Stimulated activated CD8-positive, alpha-beta memory T cell treated with anti-CD3 and anti-CD28 coated beads, Interleukin-2, amount 100 ng/mL, for 1 hour (primary cell): ENCODE measurements at places on chromosomes 7 and 10.

DNA sequence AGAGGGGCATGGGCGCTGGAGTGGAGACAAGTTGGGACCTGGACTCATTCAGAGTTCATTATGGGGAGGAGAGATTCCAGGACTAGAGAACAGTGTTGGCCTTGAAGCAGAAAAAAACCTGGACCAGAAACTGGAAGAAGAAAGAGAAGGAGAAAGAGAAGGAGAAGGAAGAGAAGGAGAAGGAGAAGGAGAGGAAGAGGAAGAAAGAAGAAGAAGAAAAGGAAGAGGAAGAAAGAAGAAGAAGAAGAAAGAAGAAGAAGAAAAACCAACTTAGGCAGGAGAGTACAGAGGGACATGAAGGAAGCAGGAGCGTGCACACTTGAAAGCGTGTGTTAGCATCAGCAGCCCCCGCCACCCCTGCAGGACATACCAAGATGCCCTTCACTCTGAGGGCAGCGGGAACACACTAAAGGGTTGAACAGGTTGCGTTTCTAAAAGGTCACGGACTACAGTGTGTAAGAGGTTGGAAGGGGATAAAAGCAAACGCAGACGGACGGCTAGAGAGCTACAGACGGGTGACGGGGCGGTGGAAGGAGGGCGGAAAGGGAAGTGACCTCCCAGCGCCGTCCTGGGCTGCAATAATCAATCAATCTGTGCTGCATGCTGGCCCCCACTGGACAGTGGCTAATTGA lies 95.3 kb downstream of the SEC61G start:
- no peak for DNase-seq

GRCh38 chr10:102801496-102801895 lies 35.7 kb downstream of the CYP17A1 start:
- no peak for DNase-seq

- no peak for DNase-seq
Observed at GRCh38 chr7:15424468-15424867, 137.3 kb downstream of the AGMO start.

DNA sequence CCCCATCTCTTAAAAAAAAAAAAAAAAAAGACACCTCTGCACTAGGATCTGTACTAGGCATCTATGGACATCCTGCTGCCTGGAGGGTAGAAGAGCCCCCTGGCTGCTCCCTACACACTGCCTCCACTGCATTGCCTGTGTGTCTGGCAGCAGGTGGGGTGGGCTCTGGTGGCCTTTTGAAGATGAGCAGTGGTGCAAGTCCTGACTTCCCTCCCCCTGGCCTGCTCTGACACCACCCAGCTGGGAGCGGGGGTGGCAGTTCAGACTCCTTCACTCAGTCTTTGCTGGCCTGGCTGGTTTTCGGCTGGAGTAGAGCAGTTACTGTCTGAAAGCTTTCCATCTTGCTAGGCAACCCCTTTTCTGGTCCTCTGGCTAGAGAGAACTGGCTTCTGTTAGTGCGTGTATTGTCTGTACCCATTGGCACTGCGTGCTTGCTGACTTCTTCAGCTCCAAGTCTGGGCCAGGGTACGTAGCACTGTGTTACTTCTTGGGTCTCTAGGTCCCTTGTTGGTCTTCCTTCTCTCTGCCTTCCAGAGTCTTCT lies 17.6 kb downstream of the C10orf62 start:
- DNase-seq = no peak

- DNase-seq = no peak
Observed at GRCh38 chr10:91378061-91378460, 32.1 kb upstream of the HECTD2 start.

DNA sequence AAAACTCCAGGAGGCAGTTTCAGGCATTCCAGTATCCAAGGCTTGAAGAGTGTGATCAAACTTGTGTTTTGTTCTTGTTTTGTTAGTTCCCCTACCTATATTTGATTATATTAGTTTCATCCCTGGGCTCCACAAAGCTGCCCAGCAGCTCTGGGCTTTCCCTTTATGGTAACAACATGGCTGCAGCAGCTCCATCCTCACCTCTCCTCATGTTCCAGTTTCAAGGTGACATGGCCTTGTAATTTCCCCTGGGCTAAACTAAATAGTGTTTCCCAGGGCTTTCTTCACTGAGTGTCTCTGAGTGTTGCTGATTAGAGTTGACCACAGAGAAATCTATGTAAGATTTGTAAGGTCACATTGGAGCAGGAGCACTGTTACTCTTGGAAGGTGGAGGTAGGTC lies 83.4 kb downstream of the MACC1 start:
- no peak for DNase-seq

- DNase-seq = no peak
Observed at GRCh38 chr7:2687881-2688318, at the start of gene AMZ1. TSS of gene AMZ1 (plus strand) at chr7:2688202. CDS start at chr7:2700452, 12,250 bp downstream.

DNA sequence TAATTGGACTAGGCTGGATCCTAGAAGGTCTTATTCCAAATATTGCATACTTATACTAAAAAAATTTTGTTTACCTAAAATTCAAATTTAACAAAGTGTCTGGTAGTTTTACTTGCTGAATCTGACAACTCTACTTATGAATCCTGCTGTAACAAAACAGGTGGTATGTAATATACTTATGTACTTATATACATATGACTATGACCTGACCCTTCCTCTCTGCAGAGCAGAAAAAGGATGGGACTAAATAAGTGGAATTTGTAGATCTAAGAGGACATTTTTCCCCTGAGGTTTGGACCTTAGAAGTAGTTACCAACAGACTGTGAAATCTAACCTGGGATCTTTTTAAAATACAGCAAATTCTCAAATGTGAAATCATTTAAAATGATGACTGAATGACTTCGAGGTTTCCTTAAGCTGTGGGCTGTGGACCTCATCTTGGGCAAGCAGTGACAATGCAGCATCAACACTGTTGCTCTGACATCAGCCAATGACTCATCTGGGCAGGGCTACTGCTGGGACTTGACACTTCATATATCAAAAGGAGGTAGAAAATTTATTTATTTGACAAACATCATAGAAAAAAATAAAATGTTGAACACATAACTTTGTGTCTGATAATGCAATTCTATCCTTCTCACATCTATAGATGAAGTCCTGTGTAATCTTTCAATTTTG lies 73.6 kb downstream of the RELN start:
- no peak for DNase-seq
